ENCODE measurements at places on chromosomes 1 and 21.

DNA sequence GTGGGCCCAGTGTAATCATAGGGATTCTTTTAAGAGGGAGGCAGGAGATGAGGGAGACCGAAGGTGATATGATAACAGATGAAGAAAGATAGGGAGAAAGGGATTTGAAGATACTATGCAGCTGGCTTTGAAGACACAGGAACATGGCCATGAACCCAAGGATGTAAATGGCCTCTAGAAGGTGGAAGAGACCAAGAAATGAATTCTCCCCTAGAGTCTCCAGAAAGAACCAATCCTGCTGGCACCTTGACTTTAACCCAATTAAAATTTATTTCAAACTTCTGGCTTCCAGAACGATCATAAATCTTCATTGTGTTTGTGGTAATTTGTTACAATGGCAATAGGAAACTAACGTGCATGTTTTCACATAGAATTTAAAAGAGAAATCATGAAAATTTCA lies 95.0 kb upstream of the GORAB start:
- no peak for DNase-seq

- DNase-seq = no peak
Measured at GRCh38 chr21:43919871-43920801, 55.1 kb downstream of the AGPAT3 start.

DNA sequence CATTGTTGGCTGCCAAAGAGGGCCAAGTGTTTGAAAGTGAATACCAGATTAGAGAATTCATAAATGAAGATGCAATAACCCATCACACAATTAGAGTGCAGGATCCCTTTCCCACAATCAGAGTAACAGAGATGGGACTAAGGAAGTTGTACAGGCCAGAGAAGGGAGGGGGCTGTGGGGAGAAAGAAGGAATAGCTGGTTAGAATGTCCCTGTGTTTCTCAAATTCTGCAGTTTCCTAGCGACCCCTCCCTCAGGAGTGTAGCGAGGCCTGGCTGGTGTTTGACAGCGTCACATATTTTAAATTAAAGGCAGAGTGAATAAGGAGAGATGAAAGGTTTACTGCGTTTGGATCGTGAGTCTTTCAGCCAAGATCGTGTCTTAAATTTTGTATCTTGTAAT lies 58.1 kb downstream of the GALNT2 start:
- no peak for DNase-seq

GRCh38 chr1:59528900-59529299 lies 232.0 kb downstream of the FGGY start:
- no peak for DNase-seq

DNA sequence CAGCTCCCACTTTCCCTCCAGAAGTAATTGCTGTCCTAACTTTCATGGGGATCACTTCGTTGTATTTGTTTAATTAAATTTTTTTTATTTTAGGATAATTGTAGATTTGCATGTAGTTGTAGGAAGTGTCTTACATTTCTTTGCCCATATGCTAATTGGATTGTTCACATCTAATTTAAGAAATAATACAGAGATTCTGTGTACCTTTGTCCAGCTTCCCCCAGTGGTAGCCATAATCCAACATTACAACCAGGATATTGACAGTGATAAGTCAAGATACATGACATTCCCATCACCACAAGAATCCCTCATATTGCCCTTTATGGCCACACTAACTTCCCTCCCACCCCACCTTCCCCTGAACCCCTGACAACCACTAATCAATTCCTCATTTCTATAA lies 136.6 kb downstream of the PRDM2 start:
- DNase-seq = no peak

- DNase-seq = peak; percentile 51
Measured at GRCh38 chr1:213231795-213232231, 180.8 kb downstream of the RPS6KC1 start.

DNA sequence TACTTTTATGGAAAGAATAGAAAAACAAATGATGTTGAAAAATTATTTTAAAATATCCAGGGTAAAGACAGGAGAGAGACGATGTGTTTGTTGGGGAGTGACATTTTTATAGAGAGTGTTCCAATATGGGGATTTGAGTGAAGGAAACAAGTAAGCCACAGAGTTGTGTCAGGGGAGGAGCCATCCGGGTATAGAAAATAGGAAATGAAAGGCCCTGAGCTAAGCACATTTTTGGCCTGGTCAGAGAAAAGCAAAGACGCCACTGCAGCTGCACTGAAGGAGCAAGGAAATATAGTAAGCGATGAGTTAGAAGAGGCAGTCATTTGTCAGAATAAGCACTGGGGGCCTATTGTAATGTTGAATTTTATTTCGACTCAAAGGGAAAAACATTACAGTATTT lies 107.3 kb upstream of the ADGRL4 start:
- no peak for DNase-seq

DNA sequence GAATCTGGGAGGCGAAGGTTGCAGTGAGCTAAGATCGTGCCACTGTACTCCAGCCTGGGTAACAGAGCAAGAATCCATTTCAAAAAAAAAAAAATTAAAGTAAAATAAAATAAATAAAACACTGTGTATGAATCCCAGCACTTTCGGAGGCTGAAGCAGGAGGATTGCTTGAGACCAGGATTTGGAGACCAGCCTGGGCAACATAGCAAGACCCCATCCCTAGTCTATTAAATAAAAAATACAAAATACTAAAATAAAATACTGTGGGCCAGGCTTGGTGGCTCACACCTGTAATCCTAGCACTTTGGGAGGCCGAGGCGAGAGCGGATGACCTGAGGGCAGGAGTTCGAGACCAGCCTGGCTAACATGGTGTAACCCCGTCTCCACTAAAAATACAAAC lies 4.2 kb upstream of the BNIPL start:
- no peak for DNase-seq

- DNase-seq = peak; percentile 38
Measured at GRCh38 chr1:55005351-55006140, 6.8 kb downstream of the BSND start.

All from A673 (cell line).